ENCODE measurements at places on chromosomes 1 and 21.
A peak's percentile ranks its signal among the peaks of the same experiment; 100 is the strongest.

DNA sequence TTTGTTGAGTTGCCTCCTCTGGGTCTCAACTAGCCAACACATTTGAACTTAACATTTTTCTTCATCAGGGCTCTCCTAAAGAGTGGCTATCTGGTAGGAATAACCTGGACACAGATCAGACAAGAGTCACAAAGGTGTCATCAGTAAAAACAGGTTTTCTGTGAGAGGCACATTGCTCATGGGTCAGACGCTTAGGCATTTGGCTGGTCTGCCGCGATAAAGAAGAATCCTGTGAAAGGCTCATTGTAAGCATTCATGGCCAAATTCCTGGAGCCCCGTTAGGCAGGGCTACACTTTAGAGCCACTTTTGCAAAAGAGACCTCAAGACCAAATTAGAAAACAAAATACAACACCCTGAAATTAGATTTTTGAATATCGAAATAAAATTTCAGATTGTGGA, 64.2 kb upstream of the PDE4B start:
- DNase-seq = no peak

DNA sequence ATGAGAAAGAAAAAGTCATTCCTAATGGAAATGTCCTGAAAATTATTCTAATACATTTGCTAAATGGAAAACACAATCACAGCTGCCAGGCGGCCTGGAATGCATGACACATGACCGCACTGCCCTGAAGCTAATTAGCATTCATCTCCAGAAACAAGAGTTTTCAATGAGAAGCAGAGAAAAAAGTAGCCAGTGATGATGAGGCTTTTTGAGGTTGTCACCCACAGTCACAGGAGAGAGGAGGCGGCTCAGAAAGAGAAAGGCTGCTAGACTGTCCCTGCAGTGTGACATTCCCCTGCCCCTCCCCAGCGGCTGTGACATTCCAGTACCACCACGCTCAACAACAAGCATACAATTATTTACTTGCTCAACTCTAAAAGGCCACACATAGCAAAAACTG, 122.9 kb upstream of the KRTAP19-8 start:
- no peak for DNase-seq

DNA sequence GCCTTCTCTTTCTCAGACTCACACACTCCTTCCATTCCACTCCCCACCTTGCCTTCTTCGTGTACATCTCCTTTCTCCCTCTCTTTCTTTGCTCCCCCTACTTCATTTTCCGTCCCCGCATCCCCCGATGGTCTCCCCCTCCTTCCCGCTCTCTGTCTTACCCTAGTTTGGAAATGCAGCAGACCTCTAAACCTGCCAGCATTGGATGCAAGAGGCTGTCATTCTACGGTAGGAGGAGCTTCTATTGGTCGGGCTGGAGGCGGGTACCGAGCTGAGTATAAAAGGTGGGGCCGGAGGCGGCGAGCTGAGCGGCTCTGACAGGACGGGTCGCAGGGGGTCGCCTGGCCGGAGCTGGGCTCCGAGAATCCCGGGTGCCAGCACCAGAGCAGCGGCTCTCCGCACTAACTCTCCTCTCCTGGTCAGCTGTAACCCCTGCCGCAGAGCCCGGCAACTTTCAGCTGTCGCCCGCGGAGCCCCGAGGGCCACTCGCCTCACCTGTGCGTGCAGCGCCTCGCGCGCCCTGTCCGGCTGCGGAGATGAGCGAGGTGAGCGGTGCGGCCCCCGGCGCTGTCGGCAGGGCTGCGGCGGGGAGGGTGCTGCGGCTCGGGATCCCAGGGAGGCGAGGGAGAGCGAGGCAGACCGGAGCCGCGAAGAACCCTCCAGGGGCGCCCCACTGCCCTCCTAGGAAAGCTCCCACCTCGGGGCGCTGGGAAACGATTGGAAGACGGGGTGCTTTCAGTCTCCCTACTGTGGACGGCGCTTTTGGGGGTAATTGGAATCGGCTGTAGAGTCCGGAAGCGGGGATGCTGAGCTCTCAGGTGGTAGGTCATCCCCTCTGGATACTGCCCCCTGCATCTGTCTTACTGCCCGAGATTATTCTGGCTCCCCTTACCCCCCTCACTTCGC, at the start of gene PCP4L1:
PCP4L1 (plus strand) TSS at position 307 of the 906 bp plus-strand sequence; CDS start at position 537, 230 bp downstream.
- peak; percentile 66 for DNase-seq

DNA sequence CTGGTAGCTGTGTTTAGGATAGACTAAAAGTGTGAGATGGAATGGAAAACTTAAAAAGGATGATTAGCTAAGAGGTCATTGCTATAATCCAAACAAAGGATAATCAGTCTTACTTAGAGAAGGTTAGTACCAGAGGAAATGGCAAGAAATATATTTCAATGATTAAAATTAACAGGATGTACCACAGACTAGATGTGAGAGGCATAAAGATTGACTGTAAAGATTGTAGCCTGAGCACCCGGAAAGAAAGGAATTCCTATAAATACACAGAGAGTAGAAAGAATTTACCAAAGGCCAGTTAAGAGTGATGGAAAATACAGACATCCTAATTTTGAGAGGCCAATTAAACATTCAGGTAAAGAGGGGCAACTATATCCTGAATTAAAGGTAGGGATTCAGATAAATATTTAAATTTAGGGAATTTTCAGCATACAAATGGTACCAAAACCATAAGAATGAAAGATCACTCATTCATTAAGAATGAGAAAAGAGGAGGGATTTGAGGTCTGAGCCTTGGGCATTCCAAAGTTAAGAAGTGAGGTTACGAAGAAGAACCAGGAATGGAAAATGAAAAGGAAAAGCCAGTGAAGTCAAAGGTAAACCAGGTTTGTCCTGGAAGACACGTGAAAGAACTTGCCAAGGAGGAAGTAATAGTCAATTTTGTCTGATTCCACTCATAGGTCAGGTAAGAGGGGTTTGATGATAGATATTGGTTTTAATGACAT, 46.4 kb upstream of the RGS1 start:
- no peak for DNase-seq

DNA sequence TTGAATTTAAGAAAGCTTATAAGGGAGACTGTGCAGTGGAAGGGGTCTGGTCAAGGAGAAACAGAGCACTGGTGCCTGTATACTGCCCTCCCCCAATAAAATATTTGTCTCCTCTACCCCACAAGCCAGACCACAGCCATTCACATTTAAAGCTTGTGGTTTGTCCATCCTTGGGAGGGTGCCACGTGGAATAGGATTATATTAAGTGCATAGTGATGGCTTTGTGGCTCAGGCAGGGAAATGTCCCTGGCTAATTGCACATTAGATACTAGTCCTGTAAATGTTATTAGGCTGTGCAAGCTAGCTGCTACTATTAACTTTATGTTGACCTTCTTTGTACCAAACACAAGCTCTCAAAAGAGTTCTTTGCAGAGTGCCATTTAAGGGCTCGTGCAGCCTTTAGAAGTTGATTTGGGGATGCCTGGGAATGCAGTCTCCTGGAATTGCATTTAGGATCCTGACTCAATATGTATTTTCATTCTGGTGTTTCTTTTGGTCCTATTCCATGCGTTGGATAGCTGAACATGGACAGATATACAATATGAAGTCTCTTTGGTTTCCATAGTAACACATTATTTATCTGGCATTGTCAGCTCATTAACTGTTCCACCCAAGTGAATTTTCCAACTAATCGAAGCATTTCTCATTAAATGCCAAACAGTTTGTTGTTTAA, 210.6 kb downstream of the ROR1 start:
- no peak for DNase-seq

DNA sequence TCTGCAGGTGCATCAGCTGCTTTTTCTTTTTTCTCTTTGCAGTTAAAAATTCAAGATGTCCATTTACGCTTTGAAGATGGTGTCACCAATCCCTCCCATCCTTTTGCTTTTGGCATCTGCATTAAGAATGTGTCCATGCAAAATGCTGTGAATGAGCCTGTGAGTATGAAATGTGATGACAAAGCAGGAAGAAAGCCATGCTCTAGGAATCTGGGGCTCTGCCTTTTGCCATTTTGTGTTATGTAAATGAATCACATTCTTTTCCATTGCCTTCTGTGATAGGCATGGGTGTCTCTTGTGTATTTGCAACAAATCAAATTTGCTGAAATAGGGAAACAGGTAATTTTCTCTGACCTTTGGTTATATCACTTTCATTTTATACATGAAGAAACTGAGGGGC, 19.4 kb downstream of the VPS13D start:
- no peak for DNase-seq

DNA sequence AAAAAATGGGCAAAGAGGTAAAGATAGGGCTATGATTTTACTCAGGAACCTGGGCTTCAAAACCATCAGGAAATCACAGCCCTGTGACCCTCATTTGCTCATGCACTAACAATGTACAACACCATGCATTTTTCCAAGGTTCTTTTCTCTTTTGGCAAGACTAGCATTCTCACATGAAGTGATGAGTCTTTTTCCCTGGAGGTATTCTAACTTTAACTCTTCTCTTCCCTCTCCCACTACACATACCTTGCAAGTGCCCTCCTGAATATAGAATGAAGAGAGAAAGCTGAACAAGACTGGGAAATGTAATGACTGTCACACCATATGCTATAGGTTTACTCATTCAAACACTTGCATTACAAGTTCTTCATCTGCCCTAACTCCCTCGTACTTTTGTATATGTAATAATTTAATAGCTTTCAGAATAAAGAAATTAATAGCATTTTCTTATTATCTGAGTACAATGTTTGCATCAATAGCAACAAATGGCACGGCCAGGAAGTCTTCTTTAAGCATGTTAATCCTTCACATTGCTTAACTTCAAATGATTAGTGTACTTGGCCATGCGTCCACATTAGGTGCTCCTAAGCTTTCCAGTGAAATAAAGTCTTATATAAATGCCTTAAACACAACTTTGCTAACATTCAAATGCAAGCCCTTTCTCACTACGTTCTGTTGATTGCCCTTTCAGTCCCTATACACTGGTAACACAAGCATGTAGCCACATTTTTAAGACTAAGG, 1.8 kb downstream of the NIBAN1 start:
- no peak for DNase-seq

- no peak for DNase-seq
These were observed 7.8 kb upstream of the SERBP1 start for GRCh38 chr1:67437961-67438360.

DNA sequence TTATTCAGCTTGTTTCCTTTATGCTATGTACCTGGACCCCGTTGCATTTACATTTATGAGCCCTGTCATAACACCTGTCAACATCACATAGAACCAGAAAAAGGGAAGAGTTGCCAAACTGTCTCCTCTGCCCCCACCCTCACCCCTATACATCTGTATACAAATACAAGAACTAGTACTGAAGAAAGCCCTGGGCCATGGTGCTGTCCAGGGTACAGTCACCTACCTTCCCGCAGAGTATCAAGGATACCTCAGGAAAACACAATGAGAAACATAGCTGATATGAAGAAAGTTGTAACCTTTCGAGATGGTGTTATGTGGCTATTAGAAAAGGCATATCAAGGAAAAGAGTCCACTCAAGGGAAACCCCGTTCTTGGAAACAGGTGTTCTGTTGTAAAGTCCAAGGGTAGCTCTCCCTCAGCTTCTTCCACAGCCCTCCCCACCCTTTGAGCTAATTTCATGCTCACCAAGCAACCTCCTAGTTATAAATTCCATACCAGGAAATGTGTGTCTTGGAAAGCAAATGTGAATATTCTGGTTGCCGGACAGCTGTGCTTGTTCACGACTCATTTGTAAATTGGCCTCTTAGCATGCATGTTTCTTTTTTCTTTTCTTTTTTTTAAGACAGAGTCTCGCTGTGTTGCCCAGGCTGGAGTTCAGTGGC, 16.7 kb upstream of the AVPR1B start:
- DNase-seq = no peak
